ENCODE measurements at places on chromosomes 7 and 10. TPM values are rescaled to one million over a fixed set of nuclear protein-coding genes. Genes with fewer than 3 reads are reported as not detected.
A peak's percentile ranks its signal among the peaks of the same experiment; 100 is the strongest.

GRCh38 chr7:92794831-92795230 lies 41.5 kb downstream of the CDK6 start:
- no peak for DNase-seq

DNA sequence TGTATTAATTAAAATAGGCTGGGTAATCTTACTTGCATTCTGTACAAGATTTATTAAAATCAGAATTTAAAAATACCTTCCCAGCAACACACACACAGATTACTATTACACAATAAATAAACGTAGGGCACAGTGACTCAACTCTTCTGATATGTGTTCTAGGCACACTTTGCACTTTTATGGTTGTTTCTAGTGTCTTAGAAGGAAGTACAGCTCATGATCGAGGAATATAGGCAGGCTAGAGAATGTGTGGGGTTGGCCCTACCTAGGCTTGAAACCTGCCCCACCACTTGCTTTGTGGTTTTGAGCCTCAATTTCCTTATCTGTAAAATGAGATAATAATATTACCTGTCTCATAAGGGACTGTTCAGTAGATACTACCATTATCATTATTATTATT lies 30.5 kb downstream of the ARMC3 start:
- DNase-seq, result no peak

- no peak for DNase-seq
Observed at GRCh38 chr7:15680446-15680845, 6.0 kb downstream of the MEOX2 start.

- DNase-seq, result peak; percentile 26
Observed at GRCh38 chr7:114670676-114671075, 251.2 kb upstream of the MDFIC start.

GRCh38 chr7:18179093-18179492 lies 151.4 kb upstream of the PRPS1L1 start:
- DNase-seq, result no peak

DNA sequence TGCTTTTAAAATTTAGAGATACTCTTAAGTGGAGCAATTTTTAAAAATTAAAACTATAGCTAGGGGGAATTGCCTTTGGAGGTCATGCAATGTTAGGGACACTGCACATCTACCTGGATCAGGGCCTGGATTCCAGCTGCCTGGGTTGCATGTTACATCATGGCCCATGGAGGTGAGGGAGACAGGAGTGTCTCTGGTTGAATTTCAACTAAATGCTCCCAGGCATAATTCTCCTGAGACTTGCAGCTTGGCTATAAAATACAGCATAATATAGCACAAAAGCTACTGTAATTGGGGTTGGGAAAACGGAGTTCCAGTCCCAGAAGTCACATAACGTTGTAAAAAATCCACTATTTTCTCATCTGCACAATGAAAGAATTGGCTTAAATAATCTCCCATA lies 782.5 kb downstream of the LRMDA start:
- no peak for DNase-seq

SFTPA1 gene
- total RNA-seq, result not detected

DNA sequence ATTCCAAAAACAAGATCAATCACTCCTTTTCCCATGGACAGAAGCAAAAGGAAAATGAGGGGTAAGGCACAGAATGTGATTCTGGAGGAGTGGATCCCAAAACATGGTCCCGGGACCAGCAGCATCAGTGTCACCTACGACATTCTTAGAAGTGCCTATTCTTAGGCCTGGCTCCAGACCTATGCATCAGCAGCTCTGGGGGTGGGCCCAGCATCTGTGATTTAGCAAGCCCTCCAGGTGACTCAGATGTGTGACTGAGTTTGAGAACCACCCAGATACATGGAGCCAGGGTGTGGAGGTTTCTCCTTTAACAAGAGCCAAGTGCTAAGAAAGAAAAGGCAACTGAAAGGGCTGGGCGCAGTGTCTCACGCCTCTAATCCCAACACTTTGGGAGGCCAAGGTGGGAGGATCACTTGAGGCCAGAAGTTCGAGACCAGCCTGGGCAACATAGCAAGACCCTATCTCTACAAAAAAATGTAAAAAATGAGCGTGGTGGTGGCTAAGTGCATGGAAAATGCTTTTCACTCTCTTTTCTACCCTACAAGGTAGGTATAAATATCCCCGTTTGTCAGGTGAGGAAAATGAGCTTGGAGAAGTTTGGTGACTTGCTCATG lies 17.1 kb upstream of the ARPC1A start:
- no peak for DNase-seq

AKR1D1 gene
- total RNA-seq, result not detected

TMEM225B gene
- 1.4 TPM for total RNA-seq

GRCh38 chr7:147022056-147022455 lies 905.5 kb downstream of the CNTNAP2 start:
- peak; percentile 1 for DNase-seq

- no peak for DNase-seq
Observed at GRCh38 chr10:11907914-11908313, 84.8 kb downstream of the PROSER2 start.

DNA sequence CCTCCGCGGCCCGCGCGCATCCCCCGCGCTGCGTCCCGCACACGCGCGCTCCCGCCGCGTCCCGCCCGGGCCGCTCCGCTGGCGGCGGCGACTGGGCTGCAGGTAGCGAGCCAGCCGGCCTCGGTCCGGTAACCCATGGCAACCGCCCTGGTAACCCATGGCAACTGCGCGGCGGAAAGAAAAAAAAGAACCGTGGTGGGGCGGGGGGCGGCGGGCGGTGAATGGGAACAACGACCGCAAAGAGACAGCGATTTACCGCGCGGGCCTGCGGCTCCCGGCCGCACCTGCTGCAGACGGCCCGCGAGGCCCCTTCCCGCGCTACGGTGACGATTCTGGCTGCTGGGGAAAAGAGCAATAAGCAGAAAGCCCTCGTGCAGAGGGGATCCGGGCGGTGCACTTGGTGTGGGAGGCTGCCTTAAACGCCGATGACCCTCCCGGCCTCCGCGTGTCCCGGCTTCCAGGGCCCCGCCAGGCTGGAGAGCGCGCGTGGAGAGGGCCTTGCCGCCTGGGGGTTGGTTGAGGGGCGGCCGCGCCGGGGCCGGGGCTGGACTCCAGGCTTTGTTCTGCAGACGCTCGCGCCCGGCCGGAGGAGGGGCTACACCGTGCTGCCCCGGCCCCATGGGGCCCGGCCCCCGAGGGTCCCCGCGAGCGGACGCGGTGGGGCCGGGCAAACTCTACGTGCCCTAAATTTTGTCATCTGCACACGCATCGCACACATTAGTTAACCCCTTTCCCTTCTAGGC lies 84.7 kb downstream of the SNX10 start:
- no peak for DNase-seq

DNA sequence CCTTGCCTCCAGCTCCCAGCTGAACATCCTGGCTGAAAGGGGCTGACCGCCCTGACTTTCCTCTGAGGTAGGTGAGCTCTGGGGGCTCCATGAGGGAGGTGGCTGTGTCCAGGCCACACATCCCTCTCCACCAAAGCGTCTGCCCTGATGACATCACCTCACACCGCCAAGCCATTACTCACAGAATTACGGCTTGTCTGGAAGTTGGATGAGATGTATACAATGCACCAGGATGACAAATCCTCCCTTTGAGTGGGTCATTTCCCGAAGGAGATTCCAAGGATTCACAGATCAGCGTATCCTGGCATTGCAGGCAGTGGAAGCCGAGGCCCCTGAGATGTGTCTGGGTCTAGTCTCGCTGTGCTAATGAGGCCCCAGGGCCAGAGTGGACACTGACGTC lies 15.1 kb upstream of the RET start:
- no peak for DNase-seq

DNA sequence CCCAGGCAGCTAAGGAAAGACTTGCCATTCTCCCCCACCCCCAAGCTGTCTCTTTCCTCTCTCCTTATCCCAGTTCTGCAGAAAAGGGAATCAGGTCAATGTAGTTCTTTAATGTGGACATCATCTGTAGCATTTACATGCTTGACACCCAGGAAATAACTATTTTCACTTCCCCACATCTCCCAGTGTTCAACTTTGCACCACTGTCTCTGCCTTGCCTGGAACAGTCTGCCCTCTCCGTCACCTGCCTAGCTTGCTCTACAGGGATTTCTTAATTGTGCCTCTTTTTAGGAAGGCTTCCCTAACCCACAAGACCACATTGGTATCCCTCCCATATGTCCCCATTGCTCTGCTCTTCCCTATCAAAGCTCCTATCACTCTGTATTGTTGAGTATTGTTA lies 45.9 kb upstream of the TOMM7 start:
- no peak for DNase-seq

DNA sequence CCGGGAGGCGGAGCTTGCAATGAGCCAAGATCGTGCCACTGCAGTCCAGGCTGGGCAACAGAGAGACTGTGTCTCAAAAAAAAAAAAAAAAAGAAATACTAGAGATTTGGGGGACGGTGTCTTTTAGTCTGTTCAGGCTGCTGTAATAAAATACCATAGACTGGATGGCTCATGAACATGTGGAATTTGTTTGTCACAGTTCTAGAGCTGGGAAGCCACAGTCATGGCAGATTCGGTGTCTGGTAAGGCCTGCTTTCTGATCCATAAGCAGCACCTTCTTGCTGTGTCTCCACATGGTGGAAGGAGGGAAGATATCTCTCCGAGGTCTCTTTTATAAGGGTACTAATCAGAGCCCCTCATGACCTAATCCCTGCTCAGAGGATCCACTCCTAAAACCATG lies 102.7 kb upstream of the MKLN1 start:
- DNase-seq, result no peak

- no peak for DNase-seq
Observed at GRCh38 chr10:21184216-21184615, 287.1 kb upstream of the NEBL start.

GRCh38 chr7:63025815-63026214 lies 972.8 kb upstream of the ZNF722 start:
- DNase-seq, result no peak

PTPRZ1 gene
- not detected for total RNA-seq
